ENCODE measurements at places on chromosomes 11 and 22. TPM values are rescaled to one million over a fixed set of nuclear protein-coding genes. Genes with fewer than 3 reads are reported as not detected.

The PAMR1 gene
- 0.66 TPM for total RNA-seq

The CCDC81 gene
- total RNA-seq: 2.1 TPM

The OR8H1 gene
- total RNA-seq: not detected

The PLA2G3 gene
- total RNA-seq: 24.7 TPM

The OR10D3 gene
- not detected for total RNA-seq

The PHETA2 gene
- 1.3 TPM for total RNA-seq

- DNase-seq: no peak
Observed at GRCh38 chr11:3338569-3339339, 40.2 kb downstream of the ZNF195 start.

GRCh38 chr11:34621876-34622275 is 983 bp downstream of the EHF start:
- DNase-seq: no peak

DNA sequence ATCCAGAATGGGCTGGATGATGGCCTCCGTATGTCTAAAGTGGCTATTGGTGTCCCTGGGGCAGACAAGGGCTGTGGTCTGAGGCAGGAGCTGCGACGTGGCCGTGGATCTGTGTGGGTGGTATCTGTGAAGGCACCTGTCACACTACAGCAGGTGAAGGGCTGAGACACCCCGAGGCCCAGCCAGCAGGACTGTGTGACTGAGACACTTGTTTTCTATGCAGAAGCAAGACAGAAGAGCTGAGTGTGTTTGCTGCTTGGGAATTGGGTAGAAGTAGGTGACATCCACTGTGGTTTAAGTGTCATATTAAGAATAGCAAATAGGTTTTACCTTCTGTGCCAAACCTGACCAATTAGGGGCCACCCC is 35.0 kb downstream of the AMPD3 start:
- DNase-seq: no peak

DNA sequence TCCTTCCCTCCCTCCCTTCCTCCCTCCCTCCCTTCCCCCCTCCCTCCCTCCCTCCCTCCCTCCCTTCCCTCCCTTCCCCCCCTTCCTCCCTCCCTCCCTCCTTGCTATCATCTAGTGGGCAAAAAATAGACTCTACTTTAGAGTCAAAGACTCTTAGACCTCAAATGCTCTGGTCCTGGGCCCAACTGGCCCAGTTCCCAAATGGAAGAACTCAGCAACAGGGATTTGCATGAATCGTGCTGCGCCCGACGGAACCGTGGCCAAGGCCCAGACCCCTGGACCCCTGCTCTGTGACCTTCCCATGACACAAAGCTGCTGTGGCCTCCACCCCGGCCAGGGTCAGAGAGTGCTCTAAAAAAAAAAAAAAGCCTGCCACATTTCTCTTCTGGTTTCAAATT is 97.4 kb downstream of the WNT7B start:
- DNase-seq: no peak

DNA sequence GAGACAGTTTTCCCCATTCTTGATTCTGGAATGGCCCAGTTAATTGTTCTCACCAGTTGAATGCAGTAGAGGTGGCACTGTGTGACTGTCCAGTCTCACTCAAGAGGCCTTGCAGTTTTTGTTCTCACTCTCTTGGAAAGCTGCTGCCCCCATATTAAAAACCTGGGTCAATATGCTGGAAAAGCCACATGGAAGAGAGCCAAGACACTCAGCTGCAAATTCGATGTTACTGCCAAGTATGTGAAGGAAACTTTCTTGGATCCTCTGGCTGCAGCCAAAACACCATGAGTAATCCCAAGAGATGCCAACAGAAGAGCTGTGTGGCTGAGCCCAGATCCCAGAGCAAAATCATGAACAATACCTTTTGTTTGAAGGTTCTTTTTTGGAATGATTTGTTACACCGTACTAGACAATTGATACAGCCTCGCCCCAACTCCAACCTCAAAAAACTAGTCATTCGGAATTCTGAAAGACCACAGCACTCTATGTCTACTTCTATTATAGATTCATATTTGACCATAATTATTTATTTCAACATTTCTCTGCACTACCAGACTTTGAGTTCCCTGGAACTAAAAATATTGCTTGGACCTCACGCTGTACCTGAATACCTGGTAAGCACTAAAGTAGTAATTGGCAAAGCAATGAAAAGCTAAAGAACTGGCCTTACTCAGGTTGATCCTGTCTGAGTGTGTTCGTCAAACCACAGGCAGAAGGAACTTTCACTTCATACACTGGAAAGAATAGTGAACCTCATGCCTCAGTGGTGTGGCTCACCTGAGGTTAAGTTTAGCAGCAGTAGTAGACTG is 378.8 kb downstream of the ETS1 start:
- DNase-seq: no peak

DNA sequence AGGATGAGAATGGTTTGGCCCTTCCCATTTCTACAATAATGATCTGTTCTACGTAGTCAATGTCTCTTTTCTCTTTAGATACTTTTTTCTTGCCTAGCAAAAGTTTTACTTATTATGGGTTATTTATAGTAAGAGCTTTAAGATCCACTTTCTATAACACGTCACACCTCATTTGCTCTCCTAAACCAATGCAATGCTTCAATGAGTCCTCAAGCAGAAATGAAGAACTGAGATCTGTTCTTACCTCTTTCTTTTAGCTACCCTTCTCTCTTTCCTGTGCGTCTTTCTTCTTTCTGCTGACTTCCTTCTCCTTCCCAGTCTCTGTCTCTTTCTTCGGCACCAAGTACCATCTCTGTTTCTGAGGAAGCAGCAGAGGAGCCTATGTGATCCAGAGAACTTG is 61.8 kb downstream of the SNX19 start:
- no peak for DNase-seq

- DNase-seq: peak; percentile 86
Observed at GRCh38 chr22:39520226-39521105, at the start of gene ATF4. Gene ATF4 (plus strand): TSS chr22:39520562. CDS start chr22:39521446, 884 bp downstream.

GRCh38 chr11:47560426-47560825 is 5.0 kb upstream of the PTPMT1 start:
- DNase-seq: no peak

- DNase-seq: no peak
Observed at GRCh38 chr11:17206463-17206862, 1.3 kb downstream of the PIK3C2A start.

GRCh38 chr11:10317776-10318526 is 13.1 kb downstream of the ADM start:
- DNase-seq: no peak

GRCh38 chr11:133904818-133905515 is 51.8 kb downstream of the IGSF9B start:
- no peak for DNase-seq
